ENCODE measurements at places on chromosomes 6 and 20.

DNA sequence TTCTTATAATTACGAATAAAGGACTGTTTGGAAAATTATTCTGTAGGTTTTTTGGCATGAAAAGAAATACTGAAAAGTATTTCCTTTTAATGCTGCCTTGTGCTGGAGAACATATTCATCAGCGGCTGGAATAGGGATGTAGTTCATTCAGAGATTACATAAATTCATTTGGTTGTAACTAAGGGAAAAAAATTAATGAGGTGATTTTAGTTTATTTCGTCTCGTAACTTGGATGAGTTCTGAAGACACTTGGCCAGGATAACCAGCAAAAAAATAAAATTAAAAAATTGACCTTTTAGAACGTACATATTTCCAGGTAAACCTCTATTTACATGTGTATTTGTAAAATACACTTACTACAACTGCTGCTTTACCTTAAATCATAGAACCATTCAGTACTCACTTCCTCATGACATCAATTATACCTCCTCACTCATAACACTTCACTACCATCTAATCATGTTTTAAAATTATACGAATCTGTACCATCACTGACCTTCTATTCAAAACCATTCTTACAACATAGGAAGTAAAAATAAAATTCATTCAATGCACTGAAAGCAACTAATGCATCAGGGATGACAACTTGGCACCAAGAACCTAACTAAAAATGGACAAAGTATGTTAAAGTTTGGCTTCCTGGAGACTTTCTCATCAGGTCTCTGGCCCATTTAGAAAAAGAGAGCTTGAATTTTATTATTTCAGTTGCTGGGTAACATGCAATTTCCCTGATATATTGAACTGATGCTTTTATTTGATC, 17.2 kb downstream of the KLHL31 start:
- no peak for DNase-seq

GRCh38 chr6:167428664-167429333, 103.9 kb downstream of the TTLL2 start:
- DNase-seq, result no peak

DNA sequence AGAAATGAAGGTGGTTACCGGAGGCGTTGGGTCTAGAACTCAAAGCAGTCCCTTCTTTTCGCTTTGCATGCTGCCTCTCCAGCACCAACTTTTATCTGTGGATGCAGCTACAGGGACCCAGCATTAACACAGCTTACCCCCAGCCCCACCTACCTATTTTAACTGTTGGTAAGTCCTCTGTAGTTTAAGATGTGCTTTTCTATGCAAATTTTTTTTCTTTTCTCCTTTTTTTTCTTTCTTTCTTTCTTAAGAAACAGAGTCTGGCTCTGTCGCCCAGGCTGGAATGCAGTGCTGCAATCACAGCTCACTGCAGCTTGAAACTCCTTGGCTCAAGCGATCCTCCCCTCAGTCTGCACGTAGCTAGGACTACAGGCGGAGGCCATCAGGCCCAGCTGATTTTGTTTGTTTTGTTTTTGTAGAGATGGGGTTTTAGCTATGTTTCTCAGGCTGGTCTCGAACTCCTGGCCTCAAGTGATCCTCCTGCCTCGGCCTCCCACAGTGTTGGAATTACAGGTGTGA, 6.5 kb upstream of the USP45 start:
- no peak for DNase-seq

- DNase-seq, result no peak
Observed at GRCh38 chr6:113856625-113857555, at the start of gene MARCKS. Gene MARCKS (plus strand): TSS chr6:113857345. CDS start chr6:113857746, 401 bp downstream.

GRCh38 chr6:166115609-166116008, 52.0 kb downstream of the TBXT start:
- no peak for DNase-seq

DNA sequence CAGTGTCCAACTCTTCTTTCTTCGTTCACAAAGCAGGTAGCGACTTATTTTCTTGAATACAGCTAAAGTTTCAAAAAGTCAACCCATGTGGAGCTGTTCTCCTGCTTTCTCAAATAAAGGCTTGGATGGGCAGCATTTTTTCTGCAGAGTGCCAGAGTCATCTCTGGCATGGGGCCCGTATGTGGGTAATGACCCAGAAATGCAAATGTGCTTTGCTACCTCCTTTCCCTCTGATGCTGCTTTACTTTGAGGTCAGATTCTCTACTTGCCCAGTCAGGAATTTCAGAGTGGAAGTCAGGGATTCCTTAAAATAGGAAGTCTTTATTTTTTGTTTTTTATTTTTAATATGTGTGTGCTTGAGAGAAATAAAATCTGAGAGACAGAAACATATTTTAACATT, 4.9 kb downstream of the NKAIN2 start:
- DNase-seq, result no peak

- no peak for DNase-seq
Observed at GRCh38 chr20:57504411-57504810, 20.5 kb downstream of the CTCFL start.

Data from activated CD4-positive, alpha-beta T cell treated with anti-CD3 and anti-CD28 coated beads, Interleukin-2, amount 50 U/mL, for 24 hours (primary cell).